SIG-M5 (cell line): ENCODE measurements at places on chromosomes 16 and 17.

DNA sequence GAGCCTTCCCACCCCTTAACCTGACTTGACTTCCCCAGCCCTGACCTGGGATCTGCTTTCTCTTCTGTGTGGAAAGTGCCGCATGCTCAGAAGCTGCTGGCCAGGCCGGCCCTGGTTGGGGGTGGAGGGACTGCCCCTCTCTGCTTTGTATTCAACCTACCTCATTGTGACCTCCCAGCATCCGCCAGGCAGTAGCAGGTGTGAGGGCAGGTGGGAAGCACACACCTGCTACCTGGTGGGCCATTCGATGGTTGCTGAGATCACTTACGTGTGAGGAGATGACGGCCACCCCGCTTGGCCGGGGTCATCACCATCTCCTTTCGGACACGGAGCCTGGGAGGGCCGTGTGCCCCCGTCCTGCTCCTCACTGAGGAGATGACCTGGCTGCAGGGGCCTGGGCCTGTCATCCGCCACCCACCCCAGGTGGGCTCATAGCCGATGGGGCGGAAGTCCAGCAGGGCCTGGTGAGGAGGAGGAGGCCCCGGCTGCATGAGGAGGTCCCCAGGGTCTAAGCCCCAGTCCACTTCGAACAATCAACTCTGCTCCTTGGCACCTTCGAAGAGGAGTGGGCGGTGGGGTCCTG, 7.1 kb downstream of the CPNE7 start:
- no peak for DNase-seq

DNA sequence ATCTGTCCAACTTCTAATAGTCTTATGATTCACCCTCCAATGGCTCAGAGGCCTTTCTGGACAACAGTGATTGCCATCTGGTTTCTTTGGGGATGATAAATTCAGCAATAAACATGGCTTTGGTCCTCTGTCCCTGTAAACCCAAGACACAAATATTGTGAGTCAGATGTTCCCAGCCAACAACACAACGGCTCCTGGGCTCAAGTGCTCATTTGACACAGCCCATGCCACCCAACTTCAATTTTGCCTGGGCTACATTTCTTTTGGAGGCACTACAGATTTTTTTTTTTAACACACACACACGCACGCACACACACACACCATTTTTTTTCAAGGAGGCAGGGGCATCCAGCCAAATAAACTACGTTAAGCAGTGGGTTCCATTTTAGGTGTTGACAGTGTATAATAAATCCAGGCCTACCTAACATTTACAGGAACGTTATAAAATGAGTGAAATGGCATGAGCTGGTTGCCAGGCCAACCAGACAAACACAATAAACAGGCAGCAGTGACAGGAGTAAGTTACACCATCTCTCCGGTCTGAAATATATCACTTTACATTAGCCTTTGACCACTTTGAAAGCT, 939.9 kb upstream of the SOX9 start:
- DNase-seq = no peak

GRCh38 chr16:23182679-23183542, at the start of gene SCNN1G:
SCNN1G (plus strand) TSS chr16:23182745; CDS start chr16:23186272, 3,527 bp downstream.
- no peak for DNase-seq

DNA sequence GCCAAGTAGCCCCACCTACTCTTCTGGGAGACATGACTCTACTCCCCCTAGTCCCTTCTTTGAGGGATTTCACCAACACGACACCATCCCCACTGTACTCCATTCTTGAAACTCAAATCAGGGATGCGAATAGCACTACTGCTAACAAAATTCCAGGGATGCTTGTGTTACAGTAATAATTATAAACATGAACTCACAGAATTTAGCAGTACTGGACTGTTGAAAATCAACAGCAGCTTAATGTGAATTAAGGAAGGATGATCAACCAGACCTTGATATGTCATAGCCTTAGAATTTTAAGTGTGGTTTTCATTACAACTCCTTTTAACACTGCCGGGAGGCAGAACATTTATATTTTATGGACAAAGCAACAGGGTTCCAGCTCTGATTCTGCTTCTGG, 37.9 kb downstream of the AMFR start:
- no peak for DNase-seq

DNA sequence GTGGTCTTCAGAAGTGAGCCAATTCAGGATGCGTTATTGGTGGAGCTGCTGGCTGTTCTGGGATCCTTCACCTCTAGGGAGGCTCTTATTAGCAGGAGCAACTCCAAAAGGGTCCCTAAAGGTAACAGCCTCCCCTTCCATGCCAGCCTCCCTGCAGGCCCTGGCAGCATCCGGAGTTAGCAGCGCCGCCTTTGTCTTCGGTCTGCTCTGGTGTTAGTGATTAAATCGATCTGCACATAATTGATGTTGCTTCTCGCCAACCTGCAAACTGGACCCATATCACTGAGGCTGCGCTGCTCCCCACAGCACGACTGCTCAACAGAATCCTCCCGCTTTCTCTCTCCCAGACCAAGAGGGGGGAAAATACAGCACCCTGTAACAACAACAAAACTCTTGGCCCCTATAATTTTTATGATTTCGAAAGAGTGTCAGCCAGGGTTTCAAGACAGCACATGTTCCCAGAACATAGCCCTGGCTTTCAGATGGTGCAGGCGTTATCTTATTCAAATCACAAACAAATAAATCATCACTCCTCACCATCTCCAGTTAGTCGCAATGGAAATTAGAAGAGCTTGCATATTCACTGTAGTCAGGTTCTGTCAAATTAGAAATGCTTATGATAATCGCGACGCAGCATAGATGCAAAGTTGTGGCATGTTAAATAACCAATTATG, 76.0 kb downstream of the IRX3 start:
- no peak for DNase-seq

- no peak for DNase-seq
Observed at GRCh38 chr17:50877838-50878237, 11.7 kb upstream of the TOB1 start.

DNA sequence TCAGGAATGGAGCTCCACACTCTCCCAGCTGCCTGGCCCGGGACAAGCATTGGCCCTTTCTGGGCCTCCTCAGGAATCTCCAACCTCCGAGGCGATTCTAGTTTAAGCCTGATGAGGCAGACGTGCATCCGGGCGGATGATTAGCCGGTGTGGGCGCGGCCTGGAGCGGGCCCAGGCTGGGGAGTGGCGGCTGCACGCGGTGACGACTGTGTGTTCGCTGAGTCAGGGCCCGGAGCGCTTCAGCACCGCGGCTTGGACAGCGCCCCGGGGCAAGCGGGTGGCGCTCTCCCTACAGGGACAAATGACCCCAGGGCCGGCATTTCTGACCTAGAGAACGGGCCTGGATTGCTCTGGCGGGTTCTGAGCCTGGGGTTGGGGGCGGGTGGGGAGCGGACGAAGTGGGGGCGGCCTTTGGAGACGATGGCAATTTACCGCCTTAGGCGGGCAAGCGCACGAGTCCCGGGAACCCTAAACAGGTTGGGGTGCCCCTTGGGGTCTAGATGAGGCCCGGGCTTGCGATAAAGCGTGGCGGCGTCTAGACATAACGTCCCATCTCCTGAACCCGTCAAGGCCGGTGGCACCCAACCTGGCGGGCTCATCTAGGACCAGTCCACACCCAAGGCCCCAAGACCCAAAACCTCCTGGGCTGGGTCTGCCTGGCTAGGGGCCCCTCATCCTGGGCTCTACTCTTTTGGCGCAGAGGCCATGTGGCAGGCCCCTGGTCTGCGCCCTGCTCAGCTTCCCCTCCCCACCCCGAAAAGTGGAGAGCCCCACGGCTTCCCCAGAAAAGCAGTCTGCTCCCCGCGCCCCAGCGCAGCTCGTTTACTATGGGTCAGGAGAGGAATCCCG, 22.3 kb upstream of the ZNHIT3 start:
- DNase-seq = no peak

- DNase-seq = no peak
Observed at GRCh38 chr17:67717192-67717623, 528 bp upstream of the NOL11 start.

GRCh38 chr16:47732523-47733111, 271.5 kb downstream of the PHKB start:
- DNase-seq = no peak

GRCh38 chr17:78322858-78323455, 36.9 kb downstream of the SOCS3 start:
- no peak for DNase-seq

DNA sequence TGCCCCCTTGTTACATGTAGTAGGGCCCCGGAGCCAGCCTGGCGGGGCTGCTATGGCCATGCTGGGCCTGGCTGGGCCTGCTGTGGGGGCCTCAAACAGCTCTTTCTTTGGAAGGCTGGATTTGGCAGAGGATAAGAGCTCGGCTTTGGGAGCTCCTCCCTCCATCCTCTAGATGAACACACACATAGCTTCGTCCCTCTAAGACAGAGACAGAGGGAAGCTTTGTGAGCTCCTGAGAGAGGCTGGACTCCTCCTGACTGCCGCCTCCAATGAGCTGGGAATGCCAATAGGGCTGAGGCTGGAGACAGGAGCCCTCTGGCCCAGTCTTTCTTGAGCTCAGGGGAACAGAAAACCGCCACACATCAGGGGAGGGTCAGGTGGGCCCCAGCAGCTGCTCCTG, 37.3 kb upstream of the CDC42EP4 start:
- no peak for DNase-seq

DNA sequence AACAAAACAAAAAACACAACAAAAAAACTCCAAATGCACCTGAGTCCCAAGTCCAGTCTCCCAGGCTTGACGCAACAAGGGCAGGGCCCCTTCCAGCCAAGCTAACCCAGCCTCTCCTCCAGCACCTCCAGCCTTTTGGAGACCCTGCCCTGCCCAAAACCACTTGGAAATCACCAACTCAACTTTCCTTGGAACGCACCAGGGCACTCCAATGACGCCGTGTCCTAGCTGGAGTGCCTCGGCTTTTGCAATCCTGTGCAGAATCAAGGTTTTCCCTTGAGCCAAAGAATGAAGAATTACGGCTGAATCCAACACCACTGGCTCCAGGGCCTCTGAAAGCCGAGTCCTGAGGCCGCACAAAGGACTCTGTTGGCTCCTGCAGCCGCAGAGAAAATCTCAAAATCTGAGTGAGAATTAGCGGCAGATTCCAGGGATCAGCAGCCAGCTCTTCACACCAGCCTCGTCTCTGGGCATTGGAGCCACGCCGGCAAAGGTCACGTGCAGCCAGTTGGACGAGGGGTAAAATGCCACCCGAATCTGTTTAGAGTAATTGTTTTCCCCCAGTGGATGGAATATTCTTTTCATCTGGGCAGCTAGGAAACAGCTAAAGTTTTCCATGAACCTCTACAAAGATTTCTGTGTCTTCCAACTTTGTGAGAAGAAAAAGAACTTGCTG, 9.7 kb upstream of the BAIAP2 start:
- DNase-seq = no peak

DNA sequence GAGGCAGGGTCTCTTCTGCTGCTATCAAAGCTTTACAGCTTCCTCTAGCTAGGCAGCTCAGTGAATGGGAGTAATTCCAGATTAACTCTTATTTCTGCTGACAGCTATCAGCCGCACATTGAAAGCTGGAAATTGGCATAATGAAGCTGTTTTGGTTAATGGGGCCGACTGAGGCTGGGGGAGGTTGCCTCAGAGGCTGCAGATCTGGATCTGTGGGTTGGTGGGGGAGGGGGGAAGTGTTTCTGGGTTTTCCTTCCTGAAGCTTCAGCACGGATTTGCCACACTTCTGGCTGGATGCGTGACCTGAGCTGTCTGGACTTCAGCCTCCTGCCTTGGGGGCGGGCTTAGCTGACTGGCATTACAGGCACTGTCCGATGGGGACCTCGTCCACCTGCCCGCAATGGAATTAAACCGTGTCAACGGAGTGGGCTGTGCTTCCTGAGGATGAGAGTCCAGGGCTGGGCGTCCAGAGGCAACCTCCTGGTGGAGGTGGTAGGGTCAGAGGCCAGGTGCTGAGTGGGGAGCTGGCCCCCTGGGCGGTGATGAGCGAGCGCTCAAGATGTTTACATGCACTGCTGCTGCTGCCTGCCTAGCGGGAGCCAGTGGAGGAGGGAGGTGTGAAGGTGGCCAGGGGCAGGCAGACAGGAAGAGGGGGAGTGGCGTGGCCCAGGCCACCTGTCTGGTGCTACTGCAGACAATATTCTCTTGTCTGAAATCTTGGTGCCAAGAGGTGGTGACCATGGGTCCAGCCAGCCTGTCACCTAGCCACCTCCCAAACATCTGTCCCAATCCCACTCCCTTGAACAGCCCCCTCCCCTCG, 6.7 kb upstream of the ABCC3 start:
- DNase-seq = no peak

DNA sequence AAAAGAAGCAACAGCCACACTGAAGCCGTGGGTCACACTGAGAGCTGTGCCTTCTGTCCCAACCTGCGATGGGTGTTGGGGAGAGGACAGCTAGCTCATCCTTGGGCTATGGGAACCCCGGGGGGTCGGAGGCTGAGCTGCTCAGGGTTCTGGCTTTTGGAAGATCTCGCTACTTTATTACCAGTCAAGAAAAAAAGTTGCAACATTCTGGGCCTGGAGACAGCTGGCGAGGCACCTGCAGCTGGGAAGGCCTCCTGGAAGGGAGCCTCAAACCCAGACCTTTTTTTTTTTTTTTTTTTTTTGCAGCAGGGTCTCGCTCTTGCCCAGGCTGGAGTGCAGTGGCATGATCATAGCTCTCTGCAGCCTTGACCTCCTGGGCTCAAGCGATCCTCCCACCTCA, 24.9 kb downstream of the TPSD1 start:
- DNase-seq = no peak

GRCh38 chr16:87959391-87959990, 8.3 kb downstream of the BANP start:
- DNase-seq = no peak

DNA sequence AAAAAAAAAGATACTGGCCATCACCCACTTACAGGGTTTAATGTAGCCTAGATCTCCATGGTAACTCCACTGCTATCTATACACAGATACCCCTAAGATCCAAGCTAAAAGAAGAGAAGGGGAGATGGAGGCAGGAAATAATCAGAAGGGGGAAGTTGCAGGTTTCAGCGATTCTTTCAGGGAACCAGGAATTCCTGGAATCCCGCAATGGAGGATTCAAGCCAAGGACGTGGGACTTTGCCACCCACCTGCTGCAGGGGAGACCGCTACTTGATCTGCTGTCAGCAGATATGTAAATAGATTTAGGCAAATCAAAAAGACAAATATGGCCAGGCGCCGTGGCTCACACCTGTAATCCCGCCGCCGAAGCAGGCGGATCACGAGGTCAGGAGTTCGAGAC, 121.1 kb downstream of the AIPL1 start:
- no peak for DNase-seq
